ENCODE measurements at places on chromosomes 2 and 18.

DNA sequence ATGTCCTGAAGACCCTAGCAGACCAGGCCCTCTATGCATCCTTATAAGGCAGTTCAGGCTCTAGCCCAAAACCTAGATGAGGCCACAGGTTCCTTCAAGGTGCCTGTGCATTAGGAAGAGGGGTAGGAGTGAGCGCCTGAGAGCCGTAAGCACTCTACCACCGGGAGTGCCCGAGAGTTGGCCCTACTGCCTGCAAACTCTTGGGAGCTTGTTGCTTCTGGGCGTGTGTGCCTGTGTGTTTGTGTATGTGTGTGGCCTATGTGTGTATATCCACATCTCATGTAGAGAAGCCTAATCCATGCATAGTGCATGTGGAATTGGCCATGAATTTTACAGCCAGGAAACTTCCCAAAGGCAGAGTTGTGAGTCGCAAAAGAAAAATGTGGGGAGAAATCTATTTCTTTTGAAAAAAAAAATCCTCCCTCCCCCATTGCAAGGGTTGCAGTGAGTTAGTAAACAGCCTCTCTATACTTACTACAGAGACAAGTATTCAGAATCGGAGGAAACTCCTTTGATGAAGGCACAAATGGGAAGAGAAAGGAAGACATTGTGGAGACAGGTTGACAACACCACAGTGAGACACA, 96.8 kb downstream of the ADD2 start:
- DNase-seq = peak; percentile 20

DNA sequence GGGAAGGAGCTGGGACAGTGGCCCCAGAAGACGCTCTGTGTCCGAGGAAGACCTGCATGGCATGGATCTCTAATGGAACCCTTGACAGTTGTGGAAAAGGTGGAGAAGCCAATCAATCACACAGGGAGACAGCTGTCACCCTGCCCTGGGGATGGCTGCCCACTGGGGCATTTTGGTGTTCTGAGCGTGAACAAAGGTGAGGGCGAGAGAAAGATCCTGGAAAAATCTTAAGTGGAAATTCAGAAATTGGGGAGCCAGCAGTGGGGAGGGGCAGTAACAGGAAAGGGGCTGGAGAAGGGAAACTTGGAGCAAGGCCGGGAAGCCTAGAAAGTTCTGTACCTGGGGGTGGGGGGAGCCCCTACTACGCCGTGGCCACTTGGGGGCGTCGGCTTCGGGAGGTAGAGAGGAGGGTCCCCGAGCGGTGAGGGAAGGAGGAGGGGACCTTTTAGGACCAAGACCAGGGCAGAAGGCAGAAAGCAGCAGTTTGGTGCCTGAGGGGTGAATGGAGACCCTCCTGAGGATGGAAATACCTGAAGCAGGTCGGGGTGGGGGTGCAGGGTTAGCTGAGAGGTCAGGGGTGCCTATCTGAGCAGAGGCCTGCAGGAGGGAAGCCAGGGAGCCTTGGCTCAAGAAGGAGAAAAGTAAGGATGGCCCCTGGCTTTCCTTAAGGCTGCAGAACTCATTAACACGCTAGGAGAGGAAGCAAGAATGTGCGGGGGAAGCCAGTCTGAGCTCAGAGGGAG, 30.0 kb downstream of the NGEF start:
- DNase-seq = no peak

- DNase-seq = no peak
Measured at GRCh38 chr2:111148225-111148873, 27.6 kb downstream of the BCL2L11 start.

- no peak for DNase-seq
Measured at GRCh38 chr2:169354244-169354643, 8.1 kb downstream of the LRP2 start.

DNA sequence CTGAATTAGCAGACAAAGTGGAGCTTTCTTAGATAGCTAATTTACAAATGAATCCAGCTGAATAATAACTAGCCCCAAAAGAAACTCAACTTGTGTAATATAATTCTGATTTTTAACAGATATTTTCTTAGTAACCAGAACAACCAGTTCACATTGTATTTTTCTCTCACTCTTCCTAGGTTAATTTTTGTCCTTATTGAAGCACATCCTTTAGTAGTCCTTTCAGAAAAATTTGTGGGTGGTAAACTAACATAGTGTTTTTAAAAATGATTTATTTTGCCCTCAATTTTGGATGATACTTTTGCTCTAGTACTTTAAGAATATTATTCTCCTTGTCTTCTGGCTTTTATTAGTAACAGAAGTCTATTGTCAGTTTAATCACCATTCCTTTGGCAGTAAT, 190.6 kb upstream of the SLC39A10 start:
- no peak for DNase-seq

DNA sequence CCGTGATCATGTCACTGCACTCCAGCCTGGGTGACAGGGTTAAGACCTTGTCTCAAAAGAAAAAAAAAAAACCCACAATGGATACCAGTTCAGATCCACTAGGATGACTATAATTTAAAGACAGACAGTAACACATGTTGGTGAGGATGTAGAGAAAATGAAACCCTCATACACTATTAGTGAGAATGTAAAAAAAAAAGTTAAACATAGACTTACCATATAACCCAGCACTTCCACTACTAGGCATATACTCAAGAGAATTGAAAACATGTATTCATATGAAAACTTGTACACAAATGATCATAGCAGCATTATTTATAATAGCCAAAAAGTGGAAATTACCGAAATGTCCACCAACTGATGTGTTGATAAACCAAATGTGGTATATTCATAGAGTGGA, 48.7 kb downstream of the KIF3C start:
- DNase-seq = no peak

GRCh38 chr2:9809064-9809356, 34.3 kb upstream of the TAF1B start:
- no peak for DNase-seq

GRCh38 chr2:56474412-56475158, 290.8 kb downstream of the CCDC85A start:
- DNase-seq = peak; percentile 3

GRCh38 chr2:102397209-102397608, 25.8 kb upstream of the IL18RAP start:
- no peak for DNase-seq

DNA sequence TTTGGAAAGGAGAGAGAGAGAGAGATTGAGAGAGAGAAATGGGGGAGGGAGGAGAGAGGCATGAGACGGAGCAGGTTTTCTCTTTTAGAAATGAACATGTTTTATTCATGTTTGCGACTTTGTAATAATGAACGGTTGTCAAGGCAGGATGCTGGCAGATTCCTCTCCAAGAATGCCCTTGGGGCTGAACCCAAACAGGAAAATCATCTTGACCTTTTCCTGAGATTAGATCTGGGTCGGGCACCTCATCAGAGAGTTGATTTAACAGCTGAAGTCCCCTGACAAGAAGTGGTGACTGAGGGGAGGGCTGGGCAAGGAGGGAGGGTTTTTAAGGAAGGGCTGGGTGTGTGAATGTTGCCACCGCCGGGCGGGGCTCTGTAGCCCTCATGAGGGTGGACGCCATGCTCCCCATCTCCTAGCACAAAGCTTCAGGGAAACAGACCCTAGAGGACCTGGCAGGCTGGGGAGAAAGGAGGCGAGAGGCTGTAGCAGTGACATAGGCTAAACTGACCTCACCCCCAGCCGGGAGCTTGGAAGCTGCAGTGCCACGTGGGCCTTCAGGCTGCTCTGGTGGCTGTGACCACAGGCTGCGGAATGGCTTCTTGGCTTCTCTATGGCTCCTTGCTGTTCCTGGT, 60.0 kb downstream of the LIPG start:
- DNase-seq = no peak

GRCh38 chr2:169366066-169366465, 3.7 kb upstream of the LRP2 start:
- DNase-seq = no peak

DNA sequence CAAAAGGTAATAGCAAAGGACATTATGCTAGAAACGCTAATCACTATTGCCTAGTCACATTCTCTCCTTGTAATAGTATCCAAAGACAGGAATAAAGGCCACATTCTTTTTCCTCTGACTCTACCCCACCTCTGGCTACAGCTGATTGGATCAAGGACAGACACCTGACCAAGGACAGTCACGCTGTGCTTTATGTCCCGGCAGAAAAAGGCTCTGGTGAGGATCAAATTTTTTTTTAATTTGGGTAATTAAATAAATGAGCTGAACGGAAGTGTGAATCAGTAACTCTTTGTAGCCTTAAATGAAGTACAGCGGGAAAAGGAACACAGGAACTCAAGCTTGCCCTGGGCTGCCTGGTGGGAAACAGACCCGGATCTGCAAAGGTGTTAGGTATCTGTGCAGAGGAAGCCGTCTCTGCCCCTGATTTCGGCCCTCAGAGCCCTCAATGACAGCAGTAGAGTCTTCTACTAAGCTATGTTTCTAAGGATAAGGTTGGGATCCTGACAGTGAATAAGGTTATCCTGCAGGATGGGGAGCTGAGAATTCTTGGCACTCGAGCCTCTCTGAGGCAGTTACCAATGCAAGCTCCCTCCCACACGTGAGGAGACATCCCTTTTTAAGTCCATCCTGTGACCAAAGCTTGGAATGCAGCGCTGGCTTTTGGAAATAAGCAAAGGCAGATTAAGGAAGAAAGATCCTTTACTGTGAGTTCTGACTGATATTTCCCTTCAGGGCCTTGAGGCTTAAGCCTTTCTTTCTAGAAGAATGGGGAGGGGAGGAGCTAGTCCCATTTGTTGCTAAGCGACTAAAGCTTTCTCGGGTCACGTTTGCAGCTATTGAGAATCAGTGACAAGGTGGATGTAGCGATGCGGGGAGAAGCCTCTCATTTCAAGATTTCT, 37.8 kb upstream of the IKZF2 start:
- DNase-seq = no peak

DNA sequence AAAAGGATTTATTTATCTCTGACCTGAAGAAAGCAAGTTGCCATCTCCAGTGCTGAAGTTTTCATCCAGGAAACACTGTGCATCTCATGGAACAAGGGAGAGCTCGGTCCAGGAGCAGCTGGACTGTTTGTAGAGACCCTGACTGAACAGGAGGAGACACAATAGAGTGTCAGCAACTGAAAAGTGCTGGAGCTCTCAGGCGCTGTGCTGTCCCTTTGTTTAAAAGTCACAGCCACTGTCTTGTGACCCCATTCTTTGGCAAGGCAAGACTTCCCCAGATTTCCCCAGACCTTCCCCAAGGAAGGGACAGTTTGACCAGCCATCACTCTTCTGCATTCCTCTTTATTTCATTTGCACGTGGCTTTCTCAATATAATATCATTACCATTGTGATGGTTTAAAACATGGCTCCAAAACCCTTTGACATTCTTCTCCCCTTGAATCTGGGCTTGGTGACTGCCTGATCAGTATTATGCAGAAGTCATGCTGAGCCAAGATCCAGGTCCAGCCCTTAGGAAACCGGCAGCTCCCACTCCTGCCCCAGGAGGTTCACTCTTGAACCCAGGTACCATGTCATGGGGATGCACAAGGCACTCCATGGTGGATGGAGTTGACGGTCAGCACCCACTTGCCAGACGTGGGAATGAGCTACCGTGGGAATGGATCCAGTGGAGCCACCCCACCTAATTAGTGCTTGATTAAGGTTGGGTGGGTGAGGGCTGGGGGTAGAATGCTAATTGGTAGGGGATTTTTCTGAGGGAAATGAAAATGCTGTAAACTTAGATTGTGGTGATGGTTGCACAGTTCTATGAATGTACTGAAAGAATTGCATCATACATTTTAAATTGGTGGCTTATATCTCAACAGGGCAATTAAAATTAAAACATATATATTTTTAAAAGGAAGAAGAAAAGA, 497.9 kb upstream of the RAB6C start:
- DNase-seq = no peak

DNA sequence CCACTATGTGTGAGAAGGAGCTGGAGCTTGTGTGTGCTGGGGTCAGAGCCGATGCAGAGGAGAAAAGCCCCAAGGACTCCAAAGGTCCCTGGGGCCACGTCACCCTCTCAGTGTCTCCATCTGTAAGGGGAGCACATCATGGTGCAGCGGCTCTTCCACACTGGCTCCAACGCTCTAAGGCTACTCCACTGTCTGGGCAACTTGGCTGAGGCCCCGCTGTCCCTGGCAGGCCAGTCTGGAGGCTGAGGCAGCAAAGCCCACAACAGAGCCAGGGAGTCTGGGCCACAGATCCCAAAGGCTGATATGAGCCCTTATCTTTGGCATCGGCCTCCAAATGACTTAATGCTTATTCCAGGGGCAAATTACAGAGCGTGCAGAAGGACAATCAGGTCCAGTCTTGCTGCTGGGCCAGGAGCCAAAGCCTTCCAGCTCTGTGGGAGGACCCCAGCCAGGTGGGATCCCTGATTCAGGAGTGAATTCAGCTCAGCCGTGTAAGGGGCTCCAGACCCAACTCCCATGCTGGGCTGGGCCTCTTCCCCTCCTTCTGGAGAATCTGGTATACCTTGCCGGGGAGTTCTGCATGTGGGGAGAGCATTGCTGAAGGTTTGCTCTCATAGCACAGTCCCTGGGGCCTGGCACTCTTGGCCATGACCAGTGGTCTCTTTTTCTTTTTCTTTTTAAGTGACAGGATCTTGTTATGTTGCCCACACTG, 1.8 kb upstream of the DUSP2 start:
- no peak for DNase-seq

DNA sequence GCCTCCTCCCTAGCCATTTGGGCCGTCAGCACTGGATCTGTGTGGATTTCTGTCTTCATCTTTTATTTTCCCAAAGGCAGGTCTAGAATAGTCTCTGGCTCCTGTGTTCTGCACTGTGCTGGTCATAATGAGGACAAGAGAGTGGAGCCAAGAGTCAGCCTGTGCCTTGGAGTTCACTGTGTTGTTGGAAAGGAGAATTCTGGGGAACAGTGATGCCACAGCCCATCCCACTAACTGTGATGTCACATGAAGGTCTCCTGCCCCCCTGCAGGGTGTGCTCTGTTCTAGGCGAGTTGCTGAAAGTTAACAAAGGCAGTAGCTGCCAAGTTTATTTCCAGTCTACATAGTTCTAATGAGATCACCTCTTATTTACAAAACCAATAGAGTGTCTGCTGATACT, 248.5 kb downstream of the TPGS2 start:
- DNase-seq = no peak

DNA sequence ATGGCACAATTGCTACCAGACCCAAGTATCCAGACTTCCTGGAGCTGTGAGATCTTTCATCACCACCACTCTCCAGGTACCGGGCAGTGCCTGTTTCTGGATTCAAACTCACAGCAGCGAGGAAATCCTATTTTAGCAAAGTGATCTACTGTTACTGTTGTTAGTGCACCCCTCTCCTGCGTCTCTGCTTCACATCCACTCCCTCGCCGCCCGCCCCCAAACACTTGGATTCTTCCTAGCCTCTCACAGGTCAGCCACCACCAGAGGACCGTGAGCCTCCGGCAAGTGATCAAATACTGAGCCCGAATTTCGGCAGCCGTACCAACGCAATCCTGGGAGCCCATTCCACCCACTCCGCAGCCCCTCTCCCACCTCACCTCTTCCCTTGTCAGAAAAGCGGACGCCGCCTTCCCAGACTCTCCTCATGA, 519 bp downstream of the METTL4 start:
- DNase-seq = no peak

DNA sequence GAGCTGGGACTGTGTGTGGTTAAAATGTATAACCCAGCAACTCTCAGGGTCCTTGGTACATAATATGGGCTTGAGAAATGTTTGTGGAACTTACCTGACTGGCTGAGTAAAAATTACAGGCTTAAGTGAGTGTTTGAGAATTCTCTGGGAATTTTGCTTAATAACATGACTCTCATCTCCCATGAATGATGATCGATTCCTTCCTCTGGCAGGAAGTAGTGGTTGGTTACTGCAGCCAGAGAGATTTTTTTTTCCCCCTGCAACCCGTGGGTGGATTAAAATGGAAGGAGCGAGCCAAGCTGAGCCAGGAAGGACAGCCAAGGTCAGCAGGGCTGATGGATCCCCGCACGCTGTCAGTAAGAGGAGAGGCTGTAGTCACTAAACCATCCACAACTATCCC, 40.6 kb upstream of the RFX8 start:
- no peak for DNase-seq
